ENCODE measurements at places on chromosomes 13 and 19.

DNA sequence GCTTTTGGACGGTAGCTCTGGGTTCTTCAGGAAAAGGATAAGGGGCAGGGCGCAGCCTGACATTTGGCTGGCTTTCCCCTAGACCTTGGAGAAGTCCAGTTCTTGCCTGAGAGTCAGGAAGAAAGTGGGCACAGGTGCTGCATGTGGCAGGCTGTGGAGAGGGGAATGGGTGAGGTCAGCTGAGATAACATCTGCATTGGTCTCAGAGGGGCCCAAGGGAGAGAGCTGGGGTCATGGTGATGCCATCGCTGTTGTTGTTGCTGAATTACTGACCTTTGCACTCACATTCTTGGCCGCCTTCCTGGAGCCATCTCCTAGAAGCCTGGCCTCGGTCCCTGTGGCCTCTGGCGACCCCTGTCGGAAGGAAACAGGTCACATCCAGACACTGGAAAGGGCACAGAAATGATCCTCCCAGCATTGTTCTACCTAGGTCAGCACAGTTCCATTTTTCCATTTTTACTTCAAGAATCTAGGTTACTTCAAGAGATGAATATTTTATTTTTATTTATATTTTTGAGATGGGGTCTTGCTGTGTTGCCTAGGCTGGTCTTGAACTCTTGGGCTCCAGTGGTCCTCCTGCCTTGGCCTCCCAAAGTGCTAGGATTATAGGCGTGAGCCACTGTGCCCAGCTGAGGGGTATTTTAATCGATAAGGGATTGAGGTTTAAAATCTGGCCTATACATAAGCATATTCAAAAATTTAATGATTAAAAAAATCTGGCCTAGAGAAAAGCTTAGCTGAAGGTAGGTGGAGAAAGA lies 6.5 kb upstream of the LIPE start:
- DNase-seq, result peak; percentile 95

DNA sequence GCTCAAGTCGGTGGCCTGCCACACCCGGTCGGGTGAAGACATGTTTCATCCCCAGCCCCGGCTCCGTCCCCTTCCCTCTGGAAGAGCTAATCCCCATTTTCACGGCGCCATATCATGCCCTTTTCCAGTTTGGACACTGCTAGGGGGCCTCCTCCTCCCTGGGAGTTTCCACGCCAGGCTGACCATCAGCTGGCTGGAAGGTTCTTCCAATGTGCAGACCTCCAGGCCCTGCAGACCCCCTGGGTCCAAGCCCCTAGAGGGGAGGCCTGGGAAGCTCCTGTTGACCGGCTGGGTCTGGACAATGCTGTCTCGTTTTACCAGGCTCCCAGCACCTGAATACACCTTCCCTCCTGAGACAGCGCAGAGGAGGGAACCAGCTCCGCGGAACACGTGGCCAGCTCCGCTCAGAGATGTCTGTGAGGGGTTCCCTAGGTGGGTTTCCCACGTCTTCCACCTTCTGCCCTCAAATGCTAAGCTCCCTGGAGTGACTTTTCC lies 44.7 kb upstream of the RANBP3 start:
- DNase-seq, result no peak

DNA sequence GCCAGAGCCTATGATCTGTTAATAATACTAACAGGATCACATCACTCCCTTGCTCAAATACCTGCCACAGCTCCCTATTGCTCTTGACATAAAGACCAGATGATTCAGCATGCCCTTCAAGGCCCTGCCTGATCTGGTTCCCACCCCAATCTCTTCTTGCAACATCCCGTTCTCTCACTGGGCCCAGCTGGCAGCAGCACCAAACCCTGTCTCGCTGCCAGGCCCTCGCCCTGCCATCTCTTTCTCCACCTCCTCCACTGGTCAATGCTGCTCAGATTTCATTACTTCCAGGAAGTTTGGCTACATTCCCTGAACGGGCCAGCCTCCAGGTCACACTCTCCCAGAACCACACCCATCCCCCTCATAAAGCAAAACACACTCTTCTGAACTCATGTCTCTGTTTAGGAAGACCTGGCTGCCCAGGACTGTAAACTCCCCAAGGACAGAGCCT lies 8.6 kb upstream of the BCAT2 start:
- peak; percentile 97 for DNase-seq

- DNase-seq, result no peak
Measured at GRCh38 chr19:45889210-45889885, 3.4 kb upstream of the IRF2BP1 start.

DNA sequence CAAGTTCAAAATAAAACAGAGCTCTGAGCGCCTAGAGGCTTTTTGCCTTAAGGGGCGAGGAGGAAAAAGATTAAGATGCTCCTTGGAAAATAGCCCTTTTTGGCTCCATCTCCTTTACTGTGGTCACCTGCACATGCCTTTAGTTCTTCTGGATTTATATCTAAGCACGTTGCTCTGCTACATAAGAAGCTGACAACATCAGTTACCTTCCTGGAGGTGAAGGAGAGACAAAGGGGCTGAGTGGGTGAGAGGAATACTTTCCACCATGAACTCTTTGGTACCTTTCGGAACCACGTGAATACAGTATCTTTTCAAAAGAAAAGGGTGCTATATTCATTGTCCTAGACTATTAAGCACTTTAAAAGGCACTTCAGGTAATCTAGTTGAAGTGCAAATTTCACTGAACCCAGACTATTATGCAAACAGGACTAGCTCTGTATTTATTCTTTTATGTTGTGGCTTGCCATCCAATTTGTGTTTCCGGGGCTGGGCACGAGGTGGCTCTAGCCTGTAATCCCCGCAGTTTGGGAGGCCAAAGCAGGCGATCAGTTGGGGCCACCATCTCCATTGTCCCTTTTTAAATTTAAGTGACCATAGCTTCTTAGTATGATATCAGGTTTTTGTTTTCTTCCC lies 201.5 kb downstream of the TM9SF2 start:
- DNase-seq, result no peak

DNA sequence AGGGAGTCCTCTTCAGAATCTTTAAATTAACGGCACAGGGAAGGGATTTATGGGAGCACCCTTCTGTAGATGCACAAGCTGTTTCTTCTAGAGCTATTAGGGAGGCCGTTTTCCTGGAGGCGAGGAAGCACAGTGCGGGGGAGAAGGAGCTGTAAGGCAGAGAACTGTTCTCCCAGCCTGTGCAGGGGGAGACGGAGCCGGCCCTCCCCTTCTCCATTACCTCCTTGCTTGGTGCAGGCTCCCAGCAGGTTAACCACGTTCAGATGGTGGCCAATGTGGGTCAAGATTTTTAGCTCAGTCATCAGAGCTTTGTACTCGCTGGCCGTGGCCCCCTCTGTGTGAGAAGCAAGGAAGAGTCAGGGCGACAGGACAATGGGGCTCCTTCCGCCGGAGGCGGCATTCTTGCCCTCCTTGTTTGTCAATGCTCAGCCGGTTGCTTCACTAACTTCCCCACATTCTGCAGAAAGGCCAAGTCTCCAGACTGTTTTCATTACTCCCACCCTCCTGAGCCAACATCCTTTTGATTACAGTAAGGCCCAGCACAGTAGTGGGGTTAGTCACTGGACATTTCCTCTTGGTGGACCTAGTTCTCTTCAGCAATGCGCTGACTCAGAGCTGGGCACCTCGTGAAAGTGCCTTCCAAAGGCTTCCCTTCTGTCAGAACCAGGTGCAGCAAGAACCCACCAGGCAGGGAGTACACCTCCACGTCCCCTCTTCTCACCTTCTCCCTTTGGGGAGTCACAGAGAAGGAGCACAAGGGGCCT lies 165.4 kb downstream of the FLT1 start:
- no peak for DNase-seq

DNA sequence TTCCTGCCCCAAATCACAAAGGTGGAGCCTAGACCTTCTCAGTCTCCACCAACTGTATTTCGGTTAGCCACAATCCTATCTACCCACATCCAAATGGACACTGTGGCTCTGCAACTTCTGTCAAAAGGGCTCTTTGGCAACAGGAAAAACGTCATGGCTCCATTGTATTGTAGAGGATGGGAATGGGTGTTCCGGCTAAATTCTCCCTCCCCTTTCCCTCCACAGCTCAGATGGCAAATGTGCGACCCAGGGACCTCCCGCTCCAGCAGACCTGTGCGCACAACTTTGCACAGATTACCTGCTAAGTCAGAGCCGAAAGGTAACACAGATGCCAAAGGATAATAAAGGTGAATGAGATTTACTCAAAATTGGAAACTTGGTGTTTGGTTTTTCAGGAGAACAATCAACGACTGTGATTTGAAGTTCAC lies 968 bp upstream of the KL start:
- DNase-seq, result no peak

Measured in left lobe of liver (tissue), 2 donors.